ENCODE measurements at places on chromosomes 13 and 19.

DNA sequence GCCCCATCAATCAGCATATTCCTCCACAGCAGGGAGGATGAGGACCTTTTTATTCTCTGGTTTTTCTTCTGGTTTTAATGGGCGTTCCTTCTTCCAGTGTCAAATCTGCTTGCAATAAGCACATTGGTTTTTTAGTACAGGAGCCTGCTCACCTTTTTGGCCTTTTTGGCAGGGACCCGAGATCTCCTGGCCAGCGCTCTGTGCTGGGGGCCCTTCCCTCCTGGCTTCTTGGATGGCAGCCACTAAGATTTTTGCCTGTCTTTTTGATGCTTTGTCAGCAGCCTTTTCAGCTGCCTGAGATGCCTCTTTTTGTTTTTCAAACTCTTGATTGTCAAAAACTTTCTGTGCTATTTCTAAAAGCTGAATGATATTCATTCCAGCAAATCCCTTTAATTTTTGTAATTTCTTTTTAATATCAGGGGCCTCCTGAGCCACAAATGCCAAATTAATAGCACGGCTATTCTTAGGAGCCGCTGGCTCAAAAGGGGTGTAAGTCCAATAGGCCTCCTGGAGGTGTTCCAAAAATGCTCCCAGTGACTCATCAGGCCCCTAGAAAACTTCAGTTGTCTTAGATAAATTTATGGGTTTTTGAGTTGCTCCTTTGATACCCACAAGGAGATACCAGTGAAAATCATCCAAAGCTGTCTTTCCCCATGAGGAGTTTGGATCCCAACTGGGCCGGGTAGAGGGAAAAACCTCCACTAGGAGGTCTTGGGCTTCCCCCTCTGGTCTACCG is 73.0 kb downstream of the ZNF100 start:
- DNase-seq: no peak

DNA sequence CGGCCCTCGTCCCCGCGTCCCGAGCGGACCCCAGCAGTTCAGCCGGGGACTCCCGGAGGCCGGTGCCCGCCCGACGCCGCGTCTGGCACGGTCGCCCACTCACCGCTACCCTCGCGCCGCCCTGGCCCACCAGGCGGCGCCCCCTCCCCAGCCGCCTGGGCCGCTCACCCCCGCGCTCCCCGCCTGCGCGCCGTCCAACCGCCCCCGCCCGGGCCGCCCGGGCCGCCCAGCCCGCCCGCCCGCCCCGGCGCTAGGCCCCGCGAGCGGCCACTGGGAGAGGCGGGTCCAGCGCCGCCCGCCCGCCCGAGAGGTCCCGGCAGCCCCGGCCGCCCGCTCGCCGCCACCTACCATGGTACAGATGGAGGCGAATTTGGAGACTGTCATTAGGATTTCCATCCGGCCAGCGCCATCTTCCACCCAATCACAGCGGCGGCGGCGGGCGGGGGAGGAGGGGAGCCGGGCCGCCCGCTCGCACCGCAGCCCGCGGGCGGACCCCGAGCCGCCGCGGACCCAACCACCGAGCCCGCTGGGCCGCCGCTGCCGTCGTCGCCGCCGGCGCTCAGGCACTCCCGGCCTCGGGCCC is at the start of gene USP12:
TSS of gene USP12 (minus strand) at position 568 of the 583 bp plus-strand sequence. CDS start at position 396, 172 bp downstream.
- peak; percentile 52 for DNase-seq

GRCh38 chr13:98880677-98881076 is 97.2 kb downstream of the DOCK9 start:
- no peak for DNase-seq

- DNase-seq: no peak
Measured at GRCh38 chr13:33997574-33997973, 179.6 kb downstream of the RFC3 start.

GRCh38 chr19:29442910-29443309 is 82.9 kb upstream of the VSTM2B start:
- no peak for DNase-seq

- no peak for DNase-seq
Measured at GRCh38 chr13:31686670-31687425, 52.5 kb upstream of the RXFP2 start.

GRCh38 chr13:34124666-34125306 is 306.8 kb downstream of the RFC3 start:
- DNase-seq: no peak

All from stimulated activated CD4-positive, alpha-beta T cell treated with anti-CD3 and anti-CD28 coated beads, Interleukin-4, amount 100 ng/mL, for 4 hours (primary cell).